ENCODE measurements at places on chromosomes 2 and 18.

DNA sequence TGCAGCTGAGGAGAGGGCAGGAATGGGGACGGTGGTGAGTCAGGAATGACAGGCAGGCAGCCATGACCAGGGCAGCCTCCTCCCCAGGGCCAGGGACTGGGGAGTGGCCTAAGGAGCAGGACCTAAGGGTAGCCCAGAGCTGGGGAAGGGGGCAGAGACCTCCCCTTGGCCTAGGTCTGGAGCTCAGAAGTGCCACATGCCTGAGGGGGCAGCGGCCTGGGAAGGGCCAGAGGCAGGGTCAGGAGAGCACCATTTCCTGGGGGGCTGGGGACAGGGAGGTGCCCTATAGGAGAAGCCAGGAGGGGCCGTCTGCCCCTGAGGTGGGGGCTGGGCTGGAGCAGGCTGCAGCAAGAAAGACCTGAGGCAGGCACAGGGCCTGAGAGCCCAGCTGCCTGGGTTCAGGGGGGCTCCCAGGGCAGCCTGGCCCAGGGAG is 20.9 kb downstream of the CFLAR start:
- no peak for DNase-seq

DNA sequence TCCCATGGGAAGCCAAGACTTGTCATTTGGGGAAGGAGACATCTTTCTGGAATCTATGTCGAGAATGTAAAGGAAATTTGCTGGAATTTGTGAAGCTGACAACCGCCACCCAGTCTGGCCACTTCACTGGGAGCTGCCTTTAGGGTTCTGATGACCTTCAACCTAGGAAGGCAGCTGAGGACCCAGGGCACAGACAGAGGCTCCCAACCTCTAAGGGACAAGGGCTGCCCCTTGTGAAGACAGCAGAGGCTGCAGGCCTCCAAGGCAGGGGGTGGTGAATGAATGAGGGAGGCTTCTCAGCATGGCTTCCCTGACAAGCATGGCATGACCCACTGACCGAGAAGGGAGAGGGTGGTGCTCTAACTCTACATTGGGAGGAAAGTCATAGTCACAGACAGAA is 128.9 kb upstream of the ASB18 start:
- no peak for DNase-seq

DNA sequence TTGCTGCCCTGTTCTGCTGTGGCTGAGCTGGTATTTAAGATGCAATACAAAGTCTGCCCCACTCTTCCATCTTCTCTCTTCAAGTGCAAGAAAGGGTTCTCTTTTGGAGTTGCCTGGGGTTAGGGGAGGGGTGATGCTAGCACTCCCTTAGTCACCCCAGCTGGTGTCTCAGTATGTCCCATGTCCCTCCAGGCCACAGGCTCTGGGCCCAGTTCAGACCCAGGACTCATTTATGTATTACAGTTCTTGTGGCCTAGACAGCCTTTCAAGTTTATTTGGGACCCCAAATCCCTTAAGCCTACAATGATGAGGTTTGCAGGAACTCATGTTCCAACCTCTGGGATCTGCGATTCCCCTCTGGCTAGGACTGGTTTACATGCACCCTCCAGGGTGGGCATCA is 47.2 kb upstream of the CCDC141 start:
- DNase-seq, result no peak

- no peak for DNase-seq
Measured at GRCh38 chr2:224350703-224351102, 51.2 kb downstream of the FAM124B start.

DNA sequence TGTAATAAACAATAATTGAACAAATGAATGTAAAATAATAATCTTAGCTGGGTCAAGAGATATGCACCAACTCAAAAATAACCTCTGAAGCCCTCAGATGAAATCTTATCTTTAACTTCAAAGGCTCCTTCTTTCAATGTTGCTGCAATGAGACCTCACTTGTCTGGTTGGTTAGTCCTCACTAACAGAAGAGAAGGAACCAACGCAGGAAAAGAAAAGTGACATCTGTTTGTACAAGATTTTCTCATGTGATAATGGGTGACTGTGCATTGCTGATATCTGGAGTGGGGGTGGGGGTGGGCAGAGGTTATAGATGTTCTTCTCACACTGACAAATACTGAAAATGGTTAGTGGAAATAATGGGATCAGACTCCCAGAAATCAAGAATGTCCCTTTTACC is 2.6 kb downstream of the SCN7A start:
- no peak for DNase-seq

DNA sequence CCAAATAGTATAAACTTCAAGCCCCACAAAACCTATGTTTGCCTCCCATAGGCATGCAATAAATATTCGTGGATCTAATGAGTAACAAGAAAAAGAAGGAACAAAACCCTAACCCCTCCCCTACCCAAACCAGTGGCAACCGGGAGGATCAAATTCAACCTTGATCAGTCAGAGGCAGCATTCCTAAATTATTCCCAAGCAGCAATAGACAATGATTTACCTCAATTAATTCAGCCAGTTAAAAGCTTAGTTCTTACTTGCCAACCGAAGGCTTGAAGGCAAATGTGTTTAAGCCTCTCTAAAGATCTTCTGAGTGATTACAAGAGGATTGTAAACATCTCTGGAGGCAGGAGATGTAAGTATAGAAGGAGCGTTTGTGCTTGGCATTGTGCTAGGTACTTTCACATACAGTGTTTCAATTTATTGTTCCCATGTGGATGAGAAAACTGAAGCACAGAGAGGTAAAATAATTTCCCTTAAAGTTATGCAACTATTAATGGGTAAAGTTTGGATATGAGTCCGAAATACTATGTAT is 197.7 kb downstream of the MTX2 start:
- no peak for DNase-seq

- DNase-seq, result no peak
Measured at GRCh38 chr2:22086726-22087125, 963.0 kb downstream of the TDRD15 start.

DNA sequence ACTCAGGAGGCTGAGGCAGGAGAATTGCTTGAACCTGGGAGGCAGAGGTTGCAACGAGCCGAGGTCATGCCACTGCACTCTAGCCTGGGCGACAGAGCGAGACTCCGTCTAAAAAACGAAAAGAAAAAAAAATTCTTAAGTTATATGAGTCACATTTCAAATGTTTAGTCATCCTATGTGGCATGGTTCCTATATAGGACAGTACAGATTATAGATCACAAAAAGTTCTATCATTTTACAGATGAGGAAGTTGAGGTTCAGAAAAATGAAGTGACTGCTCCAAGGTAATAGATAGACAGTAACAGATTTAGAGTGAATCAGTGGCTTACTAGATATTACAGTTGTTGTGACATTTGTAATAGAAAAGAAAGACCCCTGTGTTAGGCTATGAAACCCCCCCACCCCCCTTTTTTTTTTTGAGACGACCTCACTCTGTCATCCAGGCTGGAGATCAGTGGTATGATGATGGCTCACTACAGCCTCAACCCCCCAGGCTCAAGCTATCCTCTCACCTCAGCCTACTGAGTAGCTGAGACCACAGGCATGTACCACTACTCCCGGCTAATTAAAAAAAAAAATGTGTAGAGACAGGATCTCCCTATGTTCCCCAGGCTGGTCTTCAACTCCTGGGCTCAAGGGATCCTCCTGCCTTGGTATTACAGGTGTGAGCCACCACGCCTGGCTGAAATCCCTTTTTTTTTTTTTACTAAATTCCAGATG is 22.7 kb downstream of the PTPN4 start:
- DNase-seq, result no peak

DNA sequence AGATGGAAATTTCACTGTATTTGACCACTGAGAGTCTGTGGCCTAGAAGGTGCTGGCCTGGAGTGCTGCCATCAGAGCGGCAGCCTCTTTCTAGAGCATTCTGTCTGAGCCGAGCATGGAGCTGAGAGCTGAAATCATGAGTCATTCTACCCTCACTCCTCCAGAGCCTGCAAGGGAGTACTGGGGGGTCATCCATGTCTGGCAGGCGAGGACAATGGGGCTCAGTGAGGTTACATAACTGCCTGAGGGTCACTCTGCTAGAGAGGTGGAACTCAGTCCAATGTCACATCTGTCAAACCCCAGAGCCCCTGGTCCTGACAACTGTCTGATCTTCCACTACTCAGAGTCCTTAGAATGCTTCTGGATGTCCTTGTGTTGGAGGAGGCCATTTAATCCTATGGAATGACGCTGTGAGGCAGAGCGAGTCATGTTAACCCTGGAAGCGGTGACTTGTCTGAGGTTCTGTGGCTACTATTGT is 65.3 kb downstream of the HAUS1 start:
- no peak for DNase-seq

- no peak for DNase-seq
Measured at GRCh38 chr2:150924878-150925277, 336.8 kb downstream of the RBM43 start.

GRCh38 chr2:198004921-198005829 is 200.8 kb downstream of the PLCL1 start:
- no peak for DNase-seq

- no peak for DNase-seq
Measured at GRCh38 chr18:2395427-2396161, 175.7 kb downstream of the METTL4 start.

DNA sequence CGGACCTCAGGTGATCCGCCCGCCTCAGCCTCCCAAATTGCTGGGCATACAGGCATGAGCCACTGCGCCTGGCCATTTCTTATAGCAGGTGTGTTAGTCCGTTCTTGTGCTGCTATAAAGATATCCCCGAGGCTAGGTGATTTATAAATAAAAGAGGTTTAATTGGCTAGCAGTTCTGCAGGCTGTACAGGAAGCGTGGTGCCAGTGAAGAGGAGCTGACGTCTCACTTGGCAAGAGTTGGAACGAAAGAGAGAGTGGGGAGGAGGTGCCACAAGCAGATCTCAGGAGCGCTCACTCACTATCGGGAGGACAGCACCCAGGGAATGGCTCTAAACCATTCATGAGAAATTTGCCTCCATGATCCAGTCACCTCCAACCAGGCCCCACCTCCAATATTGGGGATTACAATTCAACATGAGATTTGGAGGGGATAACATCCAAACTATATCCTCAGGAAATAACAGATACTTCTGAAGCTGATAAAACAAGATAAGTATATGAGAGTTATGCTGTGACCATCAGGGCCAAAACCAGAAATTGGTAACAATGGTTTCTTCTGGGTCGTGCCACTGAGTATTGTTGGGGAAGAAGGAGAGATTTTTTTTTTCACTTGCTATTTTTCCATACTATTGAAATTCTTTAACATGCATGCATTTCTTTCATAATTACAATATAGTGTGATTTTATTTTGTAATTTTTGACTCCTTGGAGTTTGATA is 7.4 kb upstream of the RMC1 start:
- peak; percentile 90 for DNase-seq

- DNase-seq, result no peak
Measured at GRCh38 chr18:3649633-3650426, 199.9 kb downstream of the TGIF1 start.

- DNase-seq, result no peak
Measured at GRCh38 chr18:59360381-59360780, 1.3 kb upstream of the LMAN1 start.

DNA sequence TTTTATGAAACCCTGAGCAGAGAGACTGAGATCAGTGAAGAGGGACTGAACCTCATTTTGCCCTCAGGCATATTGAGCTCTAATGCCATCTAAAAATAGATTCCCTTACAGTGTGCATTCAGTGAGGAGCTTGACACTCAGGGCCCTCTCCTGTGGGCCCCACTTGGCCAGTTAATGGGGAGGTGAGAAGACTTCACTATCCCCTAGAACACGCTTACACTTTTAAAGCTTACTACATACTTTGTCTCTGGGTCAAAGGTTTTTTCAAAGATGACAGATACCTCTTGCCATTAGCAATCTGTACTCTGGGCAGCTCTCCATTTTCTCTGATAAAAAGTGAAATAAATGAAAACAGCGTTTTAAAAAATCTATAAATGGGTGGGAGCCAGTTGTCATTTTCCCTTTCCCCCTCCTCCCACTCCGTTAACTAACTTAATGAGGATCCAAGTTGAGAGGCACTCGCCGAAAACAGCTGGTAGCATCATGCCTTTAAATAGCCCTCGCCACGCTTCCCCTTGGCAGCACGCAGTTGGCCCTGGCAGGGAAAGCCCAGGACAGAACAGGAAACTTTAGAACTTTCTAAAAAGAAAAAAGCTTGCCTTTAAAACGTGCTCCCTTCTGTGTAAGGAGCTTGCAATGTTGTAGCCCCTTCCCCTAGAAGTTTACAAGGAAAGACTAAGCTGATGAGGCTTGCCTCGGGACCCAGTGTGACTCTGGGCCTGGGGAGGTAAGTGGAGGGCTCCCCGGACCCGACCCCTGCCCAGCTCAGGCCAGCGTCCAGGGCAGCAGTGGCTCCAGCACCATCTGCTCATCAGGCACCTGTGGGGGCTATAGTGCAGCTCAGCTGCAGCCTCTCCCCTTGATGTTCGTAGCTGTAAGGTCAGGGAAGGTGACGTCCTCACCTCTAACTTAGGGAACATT is 58.8 kb upstream of the FOSL2 start:
- DNase-seq, result no peak

DNA sequence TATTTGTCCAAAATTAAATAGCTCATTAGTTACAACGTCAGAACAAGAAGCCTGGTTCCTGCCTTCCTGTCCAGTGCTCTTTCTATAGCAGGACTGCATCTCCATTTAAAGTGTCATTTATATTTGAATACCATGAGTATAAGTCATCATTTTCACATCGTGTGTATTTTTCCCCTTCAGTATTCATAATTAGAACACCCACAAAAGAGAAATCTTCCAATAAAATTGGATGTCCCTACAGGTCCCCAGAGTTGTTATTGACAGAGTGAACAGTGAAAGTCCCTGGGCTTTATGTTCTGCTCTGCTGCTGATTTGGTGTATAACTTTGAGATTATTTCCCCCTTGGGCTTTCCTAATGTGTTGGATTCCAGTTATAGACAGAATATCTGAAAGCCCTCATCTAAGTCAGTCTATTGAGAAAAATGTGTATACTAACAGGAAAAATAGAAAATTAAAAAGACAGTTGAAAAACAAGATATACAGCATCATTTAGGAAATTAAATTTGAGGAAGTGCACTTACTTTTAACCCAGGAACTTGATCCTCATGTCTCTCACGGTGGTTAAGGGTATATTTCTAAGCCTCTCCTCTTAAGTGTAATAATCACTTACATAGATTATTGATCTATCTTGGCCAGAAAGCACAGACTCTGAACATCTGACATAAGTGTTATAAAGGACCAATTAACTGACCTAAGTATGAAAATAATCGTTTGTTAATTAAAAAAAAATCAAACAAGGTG is 15.2 kb upstream of the REV1 start:
- DNase-seq, result no peak

DNA sequence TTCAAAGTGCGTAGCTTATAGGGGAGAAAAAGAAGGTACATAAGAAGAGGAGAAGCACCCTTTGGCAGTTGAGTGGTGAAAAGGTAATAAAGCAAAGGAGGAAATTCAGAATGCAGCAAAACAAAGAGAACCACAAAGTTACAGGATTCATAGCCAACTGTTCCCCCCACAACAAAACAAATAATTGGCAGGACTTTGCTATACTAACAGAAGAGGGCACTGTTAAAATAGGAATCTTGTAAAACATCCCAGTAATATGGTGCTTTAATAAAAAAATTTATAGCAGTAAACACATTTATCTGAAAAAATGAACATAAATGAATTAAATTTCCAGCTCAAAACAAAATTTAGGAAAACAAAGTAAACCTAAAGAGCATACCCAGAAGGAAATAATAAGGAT is 42.3 kb downstream of the R3HDM1 start:
- DNase-seq, result no peak
